ENCODE measurements at places on chromosomes 2 and 18.

- DNase-seq: no peak
Observed at GRCh38 chr2:10231551-10232085, 71.1 kb upstream of the HPCAL1 start.

- DNase-seq: no peak
Observed at GRCh38 chr18:44229693-44230108, 451.0 kb upstream of the SETBP1 start.

DNA sequence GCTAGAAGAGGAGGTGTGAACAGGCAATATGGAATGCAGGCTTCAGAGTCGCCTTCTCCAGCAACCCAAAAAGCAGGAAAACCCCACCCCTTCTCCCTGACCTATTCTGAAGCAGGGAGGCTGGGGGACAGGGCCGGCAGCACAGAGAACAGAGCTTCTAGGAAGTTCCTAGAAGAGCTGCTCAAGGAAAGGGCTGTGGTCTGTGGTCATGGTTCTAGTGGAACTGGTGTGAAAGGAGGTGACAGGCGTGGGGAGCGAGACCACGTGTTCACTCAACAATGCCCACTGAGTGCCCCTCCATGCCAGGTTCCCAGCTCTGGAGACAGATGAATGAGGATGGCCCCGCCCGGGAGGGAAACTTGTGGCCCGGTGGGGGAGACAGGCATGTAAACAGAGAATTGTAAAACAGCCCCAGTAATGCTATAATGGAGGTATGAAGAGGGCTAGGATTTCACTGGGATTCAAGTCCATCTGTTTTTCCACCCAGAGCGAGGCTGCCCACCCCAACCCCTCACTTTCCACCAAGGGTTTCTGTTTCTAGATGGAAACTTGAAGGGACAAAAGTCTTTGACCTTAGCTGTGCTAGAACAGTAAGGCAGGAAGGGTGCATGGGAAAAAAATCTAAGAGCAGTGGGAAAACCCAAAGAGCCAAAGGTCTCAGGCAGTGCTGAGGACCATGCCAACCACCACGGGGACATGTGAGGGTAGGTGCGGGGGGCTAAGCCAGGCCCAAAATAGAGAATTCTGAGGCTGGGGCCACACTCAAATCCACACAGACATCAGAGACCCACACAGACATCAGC, 71.8 kb downstream of the TNS1 start:
- DNase-seq: no peak

GRCh38 chr2:153476816-153477635, 1.5 kb downstream of the RPRM start:
- no peak for DNase-seq

DNA sequence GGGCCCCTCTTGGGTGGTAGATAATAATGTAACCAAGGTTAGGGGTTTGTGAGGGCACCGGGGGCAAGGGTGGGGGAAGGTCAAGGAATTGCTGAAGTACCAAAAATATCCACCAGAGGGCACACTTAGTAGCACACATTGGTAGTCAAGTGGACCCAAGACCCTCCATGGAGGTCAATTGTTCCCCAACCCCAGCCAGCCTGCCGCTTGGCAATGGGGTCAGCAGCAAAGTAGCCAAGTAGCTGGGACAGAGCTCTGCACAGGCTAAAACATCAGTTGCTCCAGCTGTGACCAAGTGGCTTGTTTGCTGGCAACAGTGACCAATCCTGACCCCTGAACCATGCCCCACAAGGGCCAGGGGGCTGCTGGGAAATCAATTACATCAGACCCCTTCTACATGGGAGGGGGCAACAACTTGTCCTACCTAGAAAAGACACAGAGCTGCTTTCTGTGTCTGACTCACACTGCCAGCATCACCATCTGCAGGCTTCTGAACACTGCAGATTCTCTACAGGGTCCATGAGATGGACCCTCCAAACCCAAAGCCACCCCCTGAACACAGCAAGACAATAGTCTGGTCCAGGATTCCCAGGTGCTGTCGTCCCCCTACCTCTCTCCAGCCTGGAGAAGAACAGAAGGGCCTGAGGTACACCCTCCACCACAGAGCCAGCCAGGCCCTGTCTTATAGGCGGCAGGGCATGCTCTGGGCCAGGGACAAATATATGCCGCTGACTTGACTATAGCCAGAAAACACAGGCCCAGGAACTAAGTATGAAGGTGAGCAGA, 76.0 kb downstream of the EMX1 start:
- DNase-seq: peak; percentile 19

- DNase-seq: no peak
Observed at GRCh38 chr18:32274307-32274706, 84.5 kb downstream of the MEP1B start.

DNA sequence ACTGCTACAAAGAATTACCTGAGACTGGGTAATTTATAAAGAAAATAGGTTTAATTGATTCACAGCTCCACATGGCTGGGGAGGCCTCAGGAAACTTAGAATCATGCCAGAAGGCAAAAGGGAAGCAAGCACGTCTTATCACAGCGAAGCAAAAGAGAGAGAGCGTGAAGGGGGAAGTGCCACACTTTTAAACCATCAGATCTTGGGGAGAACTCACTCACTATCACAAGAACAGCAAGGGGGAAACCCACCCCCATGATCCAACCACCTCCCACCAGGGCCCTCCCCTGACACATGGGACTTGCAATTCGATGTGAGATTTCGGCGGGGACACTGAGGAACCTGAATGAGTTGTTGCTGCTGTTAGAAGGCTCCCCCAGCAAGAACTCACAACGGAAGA, 220.2 kb upstream of the PIEZO2 start:
- DNase-seq: no peak

GRCh38 chr2:11988691-11989353, 242.4 kb downstream of the LPIN1 start:
- no peak for DNase-seq

DNA sequence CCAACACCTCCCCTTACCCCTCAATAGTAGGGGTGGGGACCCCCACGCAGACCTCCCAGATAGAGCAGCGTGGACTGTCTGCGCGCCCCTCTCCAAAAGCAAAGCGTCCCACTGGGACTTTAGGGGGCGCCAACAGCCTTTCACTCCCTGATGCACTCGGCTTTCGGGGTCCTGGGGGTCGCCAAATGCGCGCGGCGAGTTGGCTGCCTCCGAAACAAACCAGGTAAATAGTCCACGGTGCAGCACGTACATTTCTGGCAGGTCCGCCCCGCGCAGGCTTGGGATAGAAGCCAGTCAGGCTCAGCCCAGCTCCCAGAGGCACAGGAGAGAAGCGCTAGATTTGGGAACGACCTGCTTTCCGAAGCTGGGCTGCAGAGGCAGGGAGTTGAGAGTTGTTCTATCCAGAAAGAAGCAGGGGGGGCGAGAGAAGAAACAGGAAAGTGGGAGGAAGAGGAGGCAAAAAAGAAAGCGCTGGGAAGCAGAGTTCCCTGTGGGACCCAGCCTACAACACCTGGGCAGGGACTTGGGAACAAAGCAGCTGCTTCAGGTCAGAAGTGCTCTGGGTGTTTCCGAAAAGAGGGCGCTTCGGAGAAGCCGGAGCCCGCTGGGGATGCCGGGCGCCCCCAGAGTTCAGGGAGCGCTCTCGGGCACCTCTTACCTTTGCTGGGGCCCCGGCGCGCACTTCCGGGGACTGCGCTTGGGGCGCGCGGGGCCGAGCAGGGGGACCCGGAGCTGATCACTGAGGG, 544 bp downstream of the EVA1A start:
- DNase-seq: no peak

DNA sequence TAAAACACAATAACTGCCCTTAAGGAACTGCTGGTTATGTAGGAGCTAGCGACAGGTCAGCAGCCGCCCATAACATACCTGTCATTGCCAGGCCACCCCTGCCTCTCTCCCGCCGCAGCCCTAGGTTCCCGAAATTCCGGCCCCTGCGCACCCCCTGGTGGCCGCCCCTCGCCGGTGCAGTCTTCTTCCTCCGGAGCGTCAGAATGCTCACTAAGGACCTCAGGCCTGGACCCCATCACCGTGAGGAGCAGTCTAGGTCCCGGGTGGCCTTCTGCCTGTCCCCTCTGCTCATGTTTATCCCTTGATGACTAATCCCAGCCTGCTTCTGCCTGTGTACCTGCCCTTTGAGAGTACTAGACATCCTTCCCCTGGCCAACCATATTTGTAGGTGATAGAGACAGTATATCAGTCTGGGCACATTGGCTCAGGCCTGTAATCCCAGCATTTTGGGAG, 115.7 kb upstream of the SLC1A4 start:
- DNase-seq: no peak

DNA sequence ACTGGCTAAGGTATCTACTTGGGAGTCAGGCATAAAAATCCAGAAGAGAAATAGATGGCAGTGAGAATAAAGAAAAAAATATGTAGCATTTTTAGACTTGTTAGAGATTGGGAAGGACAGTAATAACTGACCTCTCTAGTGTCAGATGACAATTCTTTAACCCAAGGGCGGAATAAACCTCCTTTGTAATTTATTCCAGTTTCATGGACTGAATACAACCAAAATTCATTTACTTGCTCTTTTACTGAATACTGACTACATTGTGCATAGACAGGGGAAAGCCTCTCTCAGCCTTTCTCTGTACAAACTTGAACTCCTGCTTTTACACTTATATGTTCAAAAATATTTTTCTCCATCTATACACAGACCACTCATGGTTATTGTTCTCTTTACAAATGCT, 475.3 kb upstream of the RAB12 start:
- DNase-seq: no peak

DNA sequence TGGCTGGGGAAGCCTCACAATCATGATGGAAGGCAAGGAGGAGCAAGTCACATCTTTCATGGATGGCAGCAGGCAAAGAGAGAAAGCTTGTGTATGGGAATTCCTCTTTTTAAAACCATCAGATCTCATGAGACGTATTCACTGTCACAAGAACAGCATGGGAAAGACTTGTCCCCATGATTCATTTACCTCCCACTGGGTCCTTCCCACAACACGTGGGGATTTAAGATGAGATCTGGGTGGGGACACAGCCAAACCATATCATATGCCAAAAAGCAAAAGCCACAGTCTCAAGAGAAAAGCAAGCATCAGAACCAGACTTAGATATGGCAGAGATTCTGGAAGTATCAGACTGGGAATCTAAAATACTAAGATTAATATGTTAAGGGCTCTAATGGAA, 30.0 kb upstream of the SCRN3 start:
- DNase-seq: no peak

DNA sequence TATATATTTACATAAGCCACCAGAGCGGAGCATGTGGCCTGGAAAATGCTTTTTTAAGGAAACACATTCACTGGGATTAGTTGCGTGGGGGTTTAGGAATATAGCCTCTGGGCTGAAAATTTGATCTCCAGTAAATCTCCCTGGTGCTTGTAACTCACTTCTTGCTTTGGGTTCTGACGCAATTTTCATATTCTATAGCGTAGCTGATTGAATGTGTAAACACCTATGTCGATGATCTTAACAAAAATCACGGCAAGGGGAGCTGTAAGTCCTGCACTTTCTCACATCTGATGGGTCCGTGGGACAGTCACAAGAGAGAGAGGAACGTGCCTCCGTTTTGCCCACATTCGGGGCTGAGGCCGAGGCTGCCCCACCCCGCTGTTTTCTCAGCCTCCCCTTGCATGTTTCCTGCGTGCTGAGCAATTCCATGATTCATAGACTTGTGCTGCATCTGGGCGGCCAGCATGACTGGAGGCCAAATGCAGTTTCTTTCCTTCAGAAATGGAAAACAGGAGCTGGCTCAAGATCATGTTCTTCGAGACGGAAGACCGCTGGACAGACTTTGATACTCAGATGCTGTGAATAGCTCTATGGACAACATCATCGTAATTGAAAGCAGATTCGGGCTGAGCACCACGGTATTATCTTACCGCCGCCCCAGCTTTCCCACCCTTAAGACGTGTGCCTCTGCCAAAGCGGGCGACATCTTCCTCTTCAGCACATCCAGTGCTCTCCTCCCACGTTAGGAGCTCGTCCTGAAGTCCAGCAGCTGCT, 109.2 kb downstream of the TMEM18 start:
- DNase-seq: no peak

DNA sequence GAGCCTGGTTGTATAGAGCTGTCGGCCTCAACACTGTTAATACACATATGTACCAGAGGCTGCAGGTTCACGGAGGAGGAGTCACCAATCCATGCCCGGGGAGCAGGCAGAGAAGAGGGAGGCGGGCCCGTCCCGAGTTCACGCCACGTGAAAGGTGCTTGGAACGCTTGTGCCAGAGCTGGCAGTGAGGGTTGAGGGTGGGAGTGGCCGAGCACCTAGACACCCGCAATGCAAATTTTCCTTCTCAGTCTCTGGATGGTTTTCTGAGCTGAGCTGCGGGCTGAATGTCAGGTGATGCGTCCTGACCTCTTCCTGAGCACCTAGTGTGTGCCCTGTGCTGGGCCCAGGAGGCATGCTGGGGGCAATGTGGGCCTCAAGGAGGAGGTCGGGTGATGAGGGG, 52.2 kb downstream of the ODC1 start:
- DNase-seq: no peak

GRCh38 chr2:127321303-127321702, 27.4 kb upstream of the ERCC3 start:
- DNase-seq: no peak

- no peak for DNase-seq
Observed at GRCh38 chr2:7242189-7242867, 325.1 kb downstream of the RNF144A start.

- DNase-seq: no peak
Observed at GRCh38 chr2:241797441-241798080, 11.4 kb upstream of the NEU4 start.

DNA sequence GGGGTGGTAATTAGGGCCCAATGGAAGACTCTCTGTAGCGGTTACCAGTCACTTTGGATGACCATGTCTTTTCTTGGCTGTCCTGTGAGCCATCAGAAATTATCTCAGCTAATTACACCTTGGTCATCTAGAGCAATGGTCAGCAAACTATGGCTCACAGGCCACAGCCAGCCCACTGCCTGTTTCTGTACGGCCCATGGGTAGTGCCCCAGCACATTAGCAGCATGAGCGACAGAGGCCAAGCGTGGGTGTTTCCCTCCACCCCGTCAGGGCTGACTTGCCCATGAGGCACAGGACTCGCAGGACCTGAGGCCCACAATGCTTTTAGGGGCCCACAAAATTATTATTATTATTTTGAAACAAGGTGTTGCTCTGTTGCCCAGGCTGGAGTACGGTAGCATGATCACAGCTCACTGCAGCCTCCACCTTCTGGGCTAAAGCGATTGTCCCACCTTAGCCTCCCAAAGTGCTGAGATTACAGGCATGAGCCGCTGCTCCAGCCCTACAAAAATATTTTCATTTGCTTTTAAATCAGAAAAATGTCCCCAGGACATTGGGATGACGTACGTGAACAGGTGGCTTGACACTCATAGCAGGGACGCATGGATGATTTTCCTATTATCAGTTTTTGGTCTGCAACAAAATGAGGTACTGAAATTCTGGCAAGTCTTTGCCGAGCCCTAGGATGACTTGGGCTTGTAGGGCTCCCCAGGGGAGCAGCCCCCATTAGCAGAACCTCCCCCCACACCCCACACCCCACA, 29.3 kb upstream of the CEP68 start:
- DNase-seq: no peak

GRCh38 chr2:47719099-47719498, 63.8 kb upstream of the MSH6 start:
- DNase-seq: no peak

DNA sequence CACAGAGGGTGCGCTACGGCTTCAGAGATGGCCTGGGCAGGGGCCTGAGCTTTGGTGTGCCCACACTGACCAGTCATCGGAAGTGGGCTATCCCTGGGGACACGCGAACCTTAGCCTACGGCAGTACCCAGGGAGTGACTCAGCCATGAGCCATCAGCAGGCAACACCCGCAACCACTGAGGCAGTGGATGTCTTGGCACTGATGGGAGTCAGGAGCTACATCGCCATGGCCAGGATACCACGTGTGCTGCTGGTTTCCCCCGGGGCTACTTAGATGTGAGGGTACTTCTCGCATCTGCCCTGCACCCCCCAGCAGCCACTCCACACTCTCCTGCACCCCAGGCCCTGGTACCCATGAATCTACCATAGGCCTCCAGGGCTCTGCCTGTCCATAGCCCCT, 12.8 kb upstream of the HPCAL1 start:
- no peak for DNase-seq

Data from foreskin melanocyte (primary cell).